ENCODE measurements at places on chromosomes 6 and 20.

- no peak for DNase-seq
These were observed 83.5 kb downstream of the LYRM2 start for GRCh38 chr6:89555031-89555430.

DNA sequence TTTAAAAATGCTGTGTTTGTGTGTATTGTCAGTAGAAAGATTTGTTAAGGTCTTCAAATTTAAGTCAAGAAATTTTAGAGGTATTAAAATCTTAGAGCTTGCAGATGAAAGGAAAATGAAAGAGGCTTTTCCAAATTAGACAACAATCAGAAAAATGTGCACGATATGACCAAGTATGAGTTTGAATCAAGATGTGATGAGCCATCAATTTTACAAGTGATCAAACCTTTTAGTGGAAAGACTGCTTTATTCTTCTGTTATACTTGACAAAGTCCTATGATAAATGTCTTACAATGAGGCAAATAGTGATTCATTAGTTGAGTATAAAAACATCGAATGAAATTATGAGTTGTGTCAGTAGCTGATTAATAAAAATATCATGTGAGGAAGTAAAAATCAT, 19.6 kb upstream of the CST1 start:
- no peak for DNase-seq

- DNase-seq = no peak
These were observed 17.9 kb downstream of the NCR2 start for GRCh38 chr6:41353333-41353732.

- no peak for DNase-seq
These were observed 7.1 kb upstream of the E2F1 start for GRCh38 chr20:33693289-33693688.

Measured in dorsolateral prefrontal cortex (tissue), 122 donors.